Thymus (tissue), 14 donors: ENCODE measurements at places on chromosomes 11 and 22.
A peak's percentile ranks its signal among the peaks of the same experiment; 100 is the strongest.

- no peak for DNase-seq
Observed at GRCh38 chr11:128669506-128670270, 24.2 kb upstream of the FLI1 start.

DNA sequence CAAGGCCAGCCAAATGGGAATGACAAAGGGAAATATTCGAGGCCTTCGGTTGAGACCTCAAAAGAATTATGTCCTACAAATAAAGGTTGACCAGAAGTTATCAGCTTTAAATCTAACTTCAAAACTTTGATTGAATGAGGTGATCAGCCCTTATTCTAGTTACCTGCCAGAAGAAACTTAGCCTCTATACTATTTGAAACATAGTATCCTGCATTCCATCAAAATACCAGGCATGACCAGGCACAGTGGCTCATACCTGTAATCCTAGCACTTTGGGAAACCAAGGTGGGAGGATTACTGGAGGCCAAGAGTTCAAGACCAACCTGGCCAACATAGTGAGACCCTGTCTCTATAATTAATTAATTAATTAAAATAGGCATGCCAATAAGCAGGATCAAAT is 44.3 kb upstream of the ADORA2A start:
- no peak for DNase-seq

DNA sequence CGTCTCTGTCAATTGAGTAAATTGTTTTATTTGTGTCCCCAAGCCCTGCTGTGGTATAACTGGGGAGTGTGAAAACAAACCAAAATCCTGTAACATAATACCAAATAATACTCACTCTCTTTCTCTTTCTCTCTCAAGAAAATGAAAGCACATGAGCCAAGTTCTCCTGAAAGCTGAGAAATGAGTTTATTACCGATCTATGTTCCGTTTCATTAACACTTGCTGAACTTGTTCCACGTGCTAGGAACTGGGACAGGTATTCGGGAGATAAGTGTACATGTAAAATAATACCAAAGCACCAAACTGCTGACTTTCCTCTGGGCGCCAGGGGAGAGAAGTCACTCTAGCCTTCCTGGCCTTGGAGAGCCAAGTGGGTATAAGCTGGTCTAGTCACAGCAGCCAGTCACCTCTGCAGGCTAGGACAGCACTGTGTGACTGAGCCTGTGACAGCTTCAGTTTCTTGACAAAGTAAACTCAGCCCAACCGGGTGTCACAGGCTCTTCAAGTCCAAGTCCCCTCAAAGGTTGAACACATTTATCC is 23.1 kb downstream of the CD6 start:
- no peak for DNase-seq

GRCh38 chr11:2797121-2797711 is 88.4 kb downstream of the CDKN1C start:
- DNase-seq = no peak

- DNase-seq = no peak
Observed at GRCh38 chr22:19878461-19879245, 24.0 kb upstream of the GNB1L start.

GRCh38 chr11:116993599-116993998 is 104.6 kb downstream of the SIK3 start:
- peak; percentile 35 for DNase-seq

DNA sequence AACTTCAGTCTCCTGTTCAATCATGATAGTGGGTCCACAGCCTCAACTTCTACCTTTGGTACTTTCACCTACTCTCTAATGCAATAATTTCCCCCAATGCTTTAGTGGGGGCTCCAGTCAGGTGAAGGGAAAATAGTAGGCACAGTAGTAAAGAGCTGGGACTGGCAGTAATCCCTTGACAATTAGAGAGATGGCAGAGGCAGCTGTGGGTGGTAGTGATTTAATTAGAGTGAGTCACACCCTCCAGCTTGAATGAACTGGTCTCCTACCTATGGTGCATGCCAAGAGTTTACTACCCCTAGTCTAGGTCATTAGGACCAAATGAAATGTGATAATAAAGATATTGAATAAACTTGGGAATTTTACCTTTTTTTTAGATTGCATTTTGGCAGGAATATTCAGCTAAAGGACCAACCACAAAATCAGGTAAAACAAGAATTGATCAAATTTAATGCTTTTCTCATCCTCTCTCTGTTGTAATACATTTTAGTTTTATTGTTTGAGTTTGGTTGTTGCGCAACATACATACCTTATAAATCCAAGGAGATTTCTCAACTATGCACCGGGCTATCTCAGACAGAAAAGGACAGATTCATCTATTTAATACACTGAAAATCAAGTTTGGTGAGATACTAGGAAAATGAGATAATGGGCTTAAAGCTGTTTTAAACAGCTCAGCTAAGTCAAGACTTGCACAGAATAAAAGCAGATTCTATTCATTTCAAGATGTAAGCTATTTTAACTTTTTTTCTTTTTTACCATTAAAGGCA is 9.0 kb downstream of the PRRG4 start:
- no peak for DNase-seq

- no peak for DNase-seq
Observed at GRCh38 chr11:32576456-32576855, 7.2 kb upstream of the EIF3M start.

DNA sequence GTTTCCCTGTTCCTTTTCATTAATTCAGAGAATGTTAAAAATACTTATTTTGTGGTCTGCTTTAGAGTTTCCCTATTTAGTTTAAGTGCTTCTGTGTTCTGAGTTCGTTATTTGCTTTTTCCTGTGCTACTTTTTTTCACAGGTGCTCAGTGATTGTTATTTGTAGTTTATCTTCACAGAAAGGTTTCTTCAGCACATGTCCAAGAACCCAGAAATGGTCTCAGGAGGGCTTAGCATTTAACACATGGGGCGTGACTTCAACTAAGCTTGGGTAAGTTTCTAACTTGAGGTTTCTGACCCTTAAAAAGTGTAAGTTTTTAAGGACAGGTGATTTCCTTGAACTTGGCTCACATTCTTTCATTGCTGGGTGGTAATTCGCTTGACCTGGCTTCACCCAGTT is 157.3 kb downstream of the AASDHPPT start:
- no peak for DNase-seq

DNA sequence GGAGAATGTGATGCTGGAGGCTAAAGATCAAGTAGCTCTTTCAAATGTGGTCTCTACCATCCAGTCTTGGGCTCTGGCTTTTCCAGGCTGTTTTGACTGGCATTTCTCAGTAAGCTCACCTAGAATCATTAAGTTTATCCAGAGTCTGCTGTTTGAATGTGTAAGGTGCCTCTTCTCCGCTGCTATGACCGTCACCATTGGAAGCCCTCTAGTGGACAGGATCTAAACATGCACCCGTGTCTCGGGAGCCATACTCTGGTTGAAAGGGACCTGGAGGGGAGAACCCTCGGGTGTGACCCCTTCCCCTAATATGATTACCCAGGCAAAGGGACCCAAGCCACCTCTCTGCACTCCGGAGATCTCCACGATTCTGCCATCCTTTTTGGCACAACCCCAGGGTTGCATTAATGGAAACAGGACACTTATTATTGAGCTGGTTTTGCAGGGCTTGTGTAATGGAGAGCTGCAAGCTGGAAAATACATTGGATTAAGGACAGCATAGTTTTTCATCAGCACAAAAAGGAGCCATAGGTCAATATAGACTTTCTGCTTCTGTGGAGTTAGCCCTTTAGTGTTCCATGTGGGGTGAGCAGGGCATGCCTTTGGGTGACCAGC is 191.0 kb upstream of the LARGE1 start:
- no peak for DNase-seq
